ENCODE measurements at places on chromosomes 6 and 20.

DNA sequence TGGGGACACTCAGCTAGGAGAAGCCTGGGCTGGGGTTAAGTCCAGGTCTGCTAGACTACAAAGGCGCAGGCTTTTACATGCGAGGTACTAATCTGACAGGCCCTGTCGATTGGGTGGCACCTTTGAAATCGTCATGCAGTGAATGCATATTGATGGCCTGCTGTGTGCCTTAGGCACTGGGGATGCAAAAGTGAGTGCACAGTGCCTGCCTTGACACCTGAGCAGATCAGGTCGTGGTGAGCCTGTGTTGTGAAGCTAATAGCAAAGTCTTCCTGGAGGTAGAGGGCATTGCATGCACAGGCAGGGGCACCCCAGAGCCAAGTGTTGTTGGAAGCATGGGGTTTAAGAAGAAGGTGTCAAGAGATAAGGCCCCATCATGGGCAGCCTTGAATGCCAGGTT lies 16.9 kb downstream of the LRRC1 start:
- no peak for DNase-seq

DNA sequence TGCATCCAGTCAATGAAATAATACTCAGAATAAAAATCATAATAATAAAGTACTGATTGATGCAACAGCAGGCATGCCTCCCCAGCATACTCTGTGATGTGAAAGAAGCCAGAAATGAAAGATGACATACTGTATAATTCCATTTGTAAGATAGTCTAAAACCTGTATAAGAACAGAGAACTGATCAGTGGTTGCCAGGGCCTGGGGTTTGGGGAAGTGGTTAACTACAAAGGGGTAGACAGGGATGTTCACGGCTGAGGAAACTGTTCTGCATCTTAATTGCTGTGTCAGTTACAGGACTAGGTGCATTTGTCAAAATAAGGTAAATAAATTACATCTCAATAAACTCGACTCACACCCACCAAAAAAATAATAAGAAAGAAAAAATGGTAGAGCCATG lies 81.3 kb upstream of the BMP2 start:
- no peak for DNase-seq

GRCh38 chr6:111625099-111625416 lies 19.4 kb upstream of the TRAF3IP2 start:
- DNase-seq, result no peak

DNA sequence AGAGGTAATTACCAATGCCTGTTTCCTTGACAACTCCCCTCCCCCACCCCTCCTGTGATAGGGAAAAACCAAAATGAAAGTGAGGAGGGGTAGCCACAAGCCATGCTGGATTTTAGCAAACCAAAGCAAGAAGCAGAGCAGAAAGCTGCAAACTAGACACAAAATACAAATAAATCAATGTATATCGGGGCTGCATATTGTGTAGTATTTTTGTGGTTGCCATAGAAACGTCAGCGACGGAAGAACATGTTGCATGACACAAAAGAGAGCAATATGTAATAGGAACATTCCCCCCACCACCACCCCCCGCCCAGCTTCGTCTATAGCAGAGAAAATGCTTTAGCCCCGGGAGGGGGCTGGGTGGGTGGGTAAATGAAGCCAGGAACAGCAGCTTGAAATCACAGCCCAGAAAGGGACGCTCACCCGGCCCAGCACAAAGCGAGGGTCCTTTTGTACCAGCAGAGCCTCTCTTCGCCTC lies 548 bp downstream of the AGPAT4 start:
- DNase-seq, result peak; percentile 5

DNA sequence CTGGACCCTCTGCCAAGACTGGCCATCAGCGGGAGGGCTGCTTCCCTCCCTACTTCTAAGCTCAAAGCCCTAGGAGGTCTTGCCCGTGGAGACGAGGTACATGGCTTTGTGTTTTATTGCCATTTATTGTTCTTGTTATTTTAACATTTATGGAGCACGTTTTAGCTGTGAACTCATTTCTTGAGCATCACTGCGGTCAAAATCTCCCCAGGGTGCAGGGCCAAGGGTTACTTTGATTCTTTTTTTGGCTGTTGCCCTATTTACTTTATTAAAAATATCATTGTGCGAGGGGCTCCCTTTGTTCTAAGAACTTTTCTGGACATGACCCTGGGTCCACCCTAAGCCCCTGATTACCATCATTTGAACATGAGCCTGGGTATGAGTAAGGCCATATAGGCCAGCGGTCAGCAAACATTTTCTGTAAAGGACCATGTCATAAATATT lies 51.6 kb downstream of the EYA2 start:
- DNase-seq, result no peak

DNA sequence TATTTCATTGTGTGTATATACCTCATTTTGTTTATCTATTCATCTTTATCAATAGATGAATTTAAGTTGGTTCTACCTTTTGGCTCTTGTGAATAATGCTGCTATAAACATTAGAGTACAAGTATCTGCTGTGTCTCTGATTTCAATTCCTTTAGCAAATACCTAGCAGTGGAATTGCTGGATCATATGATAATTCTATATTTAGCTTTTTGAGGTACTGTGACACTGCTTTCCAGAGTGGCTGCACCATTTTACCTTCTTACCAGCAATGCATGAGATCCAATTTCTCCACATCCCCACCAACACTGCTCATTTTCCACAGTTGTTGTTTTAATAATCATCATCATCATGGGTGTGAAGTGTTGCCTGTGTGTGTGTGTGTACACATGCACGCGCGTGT lies 182.3 kb downstream of the MBOAT1 start:
- no peak for DNase-seq

GRCh38 chr6:167832497-167833395 lies 6.0 kb downstream of the AFDN start:
- no peak for DNase-seq

DNA sequence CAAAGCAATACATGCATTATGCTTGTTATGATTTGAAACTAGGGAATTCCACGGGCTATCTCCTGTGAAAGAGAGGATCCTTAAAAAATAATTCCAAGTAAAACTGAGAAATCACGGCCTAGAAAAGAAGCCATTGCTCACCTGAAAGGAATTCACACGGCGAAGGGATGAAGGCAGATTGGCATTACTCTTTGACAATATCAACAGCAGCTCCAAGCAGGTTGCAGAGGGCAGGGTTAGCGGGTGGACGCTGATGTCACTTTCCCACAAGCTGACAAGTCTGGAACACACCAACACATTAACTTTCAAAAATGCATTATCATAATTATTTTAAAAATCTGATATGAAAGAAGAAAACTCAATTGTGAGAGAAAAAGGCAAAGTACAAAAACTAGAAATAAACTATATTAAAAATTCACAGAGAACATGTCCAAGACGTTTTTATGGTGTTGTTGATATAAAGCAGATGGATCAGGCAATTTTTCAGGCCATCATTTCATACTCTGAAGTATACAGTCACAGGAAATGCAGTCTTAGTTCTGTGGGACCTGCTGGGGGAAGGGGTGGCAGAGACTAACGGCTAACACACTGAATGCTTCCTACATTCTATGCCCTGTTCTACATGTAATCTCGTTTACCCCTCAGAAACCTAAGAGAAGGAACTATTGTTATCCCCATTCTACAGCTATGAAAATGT lies 108.3 kb downstream of the UBE3D start:
- no peak for DNase-seq

DNA sequence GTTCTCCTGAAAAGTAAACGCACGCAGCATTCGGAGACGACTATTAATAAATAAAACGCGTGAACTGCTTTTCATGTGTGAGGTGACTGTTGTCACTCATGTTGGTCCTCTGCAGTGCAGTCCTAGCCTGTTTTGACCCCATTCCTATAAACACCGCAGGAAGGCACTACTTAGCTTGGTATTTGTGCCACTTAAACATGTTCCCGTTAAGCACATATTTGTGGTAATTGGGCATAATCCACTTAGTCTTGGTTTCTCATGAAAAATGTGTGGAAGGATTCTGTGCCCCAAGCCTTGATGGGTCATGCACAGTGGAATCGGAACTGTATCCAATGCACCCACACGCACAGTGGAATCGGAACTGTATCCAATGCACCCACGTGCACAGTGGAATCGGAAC lies 313.9 kb downstream of the THBS2 start:
- no peak for DNase-seq

DNA sequence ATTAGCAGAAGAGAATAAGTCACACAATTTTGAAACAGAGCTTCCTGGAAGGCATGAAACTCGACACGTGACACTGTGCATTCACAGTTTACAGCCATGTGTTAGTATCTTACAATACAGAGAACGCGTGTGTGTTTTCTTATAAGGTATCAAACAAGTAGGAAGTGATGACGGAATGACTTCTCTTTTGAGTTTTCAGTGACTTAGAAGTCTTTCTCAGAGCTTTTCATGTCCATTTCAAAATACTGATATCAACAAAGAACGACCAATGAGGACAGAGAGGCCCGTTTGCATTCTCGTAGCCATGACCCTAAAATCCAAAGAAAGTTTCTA lies 36.6 kb upstream of the DUSP22 start:
- DNase-seq, result no peak

DNA sequence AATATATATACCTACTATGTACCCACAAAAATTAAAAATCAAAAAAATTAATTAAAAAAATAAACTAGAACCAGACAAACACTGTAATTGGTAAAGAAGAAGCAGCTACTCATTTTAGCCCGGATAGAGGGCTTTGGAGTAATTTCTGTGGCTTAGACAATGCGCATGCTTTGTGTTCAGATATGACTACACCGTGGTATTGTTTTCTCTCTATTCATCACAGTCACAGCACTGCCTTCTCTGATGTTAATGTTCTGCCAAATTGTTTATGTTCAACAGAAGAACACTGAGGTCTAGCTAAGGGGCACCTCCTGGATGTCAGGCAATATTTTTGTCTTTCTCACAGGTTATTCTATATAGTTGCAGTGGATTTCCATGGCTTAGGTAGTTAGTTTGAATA lies 77.5 kb upstream of the GJE1 start:
- no peak for DNase-seq

DNA sequence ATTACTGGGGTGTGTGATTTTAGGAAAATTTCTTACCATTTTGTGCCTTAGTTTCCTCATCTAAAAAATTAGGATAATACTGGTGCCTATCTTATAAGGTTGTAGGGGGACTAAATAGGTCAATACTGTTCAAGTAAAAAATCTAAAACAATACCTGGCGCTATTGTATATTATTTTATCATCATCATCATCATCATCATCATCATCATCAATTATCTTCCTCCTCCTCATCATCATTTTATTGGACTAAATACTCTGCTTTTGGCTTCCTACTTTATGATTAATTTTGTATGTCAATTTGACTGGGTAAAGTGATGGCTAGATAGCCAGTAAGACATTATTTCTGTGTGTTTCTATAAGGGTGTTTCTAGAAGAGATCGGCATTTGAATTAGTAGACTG lies 435.5 kb downstream of the DHX35 start:
- DNase-seq, result no peak

DNA sequence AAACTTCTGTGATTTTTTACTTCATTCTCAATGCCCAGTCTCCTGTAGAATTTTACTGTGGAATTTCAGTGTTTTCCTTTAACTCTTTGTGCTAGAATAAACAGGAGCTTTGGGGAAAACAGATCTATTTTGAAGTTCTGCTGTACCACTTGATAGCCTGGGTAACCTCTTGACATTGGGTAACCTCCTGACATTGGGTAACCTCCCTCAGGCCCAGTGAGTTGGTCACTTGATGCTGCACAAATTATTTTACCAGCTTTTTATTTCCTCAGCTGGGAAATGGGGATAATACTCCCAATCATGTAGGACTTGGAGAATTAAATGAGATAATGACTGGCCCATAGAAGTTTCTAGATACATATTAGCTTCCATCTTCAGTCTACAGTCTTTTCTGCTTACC lies 137.3 kb upstream of the TOP1 start:
- no peak for DNase-seq

- no peak for DNase-seq
Measured at GRCh38 chr6:130070326-130070725, 51.9 kb downstream of the L3MBTL3 start.

GRCh38 chr20:19828232-19828631 lies 70.2 kb downstream of the RIN2 start:
- no peak for DNase-seq

- DNase-seq, result no peak
Measured at GRCh38 chr20:58010186-58010585, 218.3 kb downstream of the ANKRD60 start.

DNA sequence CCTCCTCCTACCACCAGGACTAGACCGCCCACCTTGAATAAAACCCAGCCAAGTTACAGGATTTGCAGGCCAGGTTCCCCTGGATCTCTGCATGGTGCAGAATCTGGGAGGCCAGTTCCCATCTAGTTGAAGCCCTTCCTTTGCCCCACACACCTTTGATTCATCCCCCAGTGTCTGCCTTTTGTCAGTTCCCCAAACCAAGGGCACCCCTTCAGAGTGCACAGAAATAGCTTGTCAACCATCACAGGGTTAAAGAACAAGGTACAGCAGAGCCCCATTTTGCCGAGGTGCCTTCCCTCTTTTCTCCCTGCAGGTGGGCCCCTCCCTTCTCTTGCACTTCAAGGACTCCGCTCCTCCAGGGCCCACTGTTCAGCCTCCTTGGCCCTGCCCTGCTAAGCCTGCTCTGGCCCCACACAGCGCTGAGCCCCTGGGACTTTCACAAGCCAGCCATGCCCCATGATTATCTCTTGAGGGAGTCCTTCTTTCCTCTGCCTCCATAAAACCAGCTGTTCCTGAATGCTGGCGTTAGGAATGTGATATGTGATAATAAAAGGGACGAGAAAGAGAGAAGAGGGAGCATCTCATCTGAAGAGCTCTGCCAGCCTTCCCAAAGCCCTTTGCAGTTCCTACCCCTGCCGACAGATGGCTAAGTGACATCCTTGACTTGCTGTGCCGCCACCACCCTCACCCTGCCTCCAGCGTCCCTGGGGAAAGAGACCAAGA lies 280.3 kb downstream of the CDC5L start:
- peak; percentile 12 for DNase-seq

- no peak for DNase-seq
Measured at GRCh38 chr6:151430886-151431285, 21.0 kb downstream of the RMND1 start.

DNA sequence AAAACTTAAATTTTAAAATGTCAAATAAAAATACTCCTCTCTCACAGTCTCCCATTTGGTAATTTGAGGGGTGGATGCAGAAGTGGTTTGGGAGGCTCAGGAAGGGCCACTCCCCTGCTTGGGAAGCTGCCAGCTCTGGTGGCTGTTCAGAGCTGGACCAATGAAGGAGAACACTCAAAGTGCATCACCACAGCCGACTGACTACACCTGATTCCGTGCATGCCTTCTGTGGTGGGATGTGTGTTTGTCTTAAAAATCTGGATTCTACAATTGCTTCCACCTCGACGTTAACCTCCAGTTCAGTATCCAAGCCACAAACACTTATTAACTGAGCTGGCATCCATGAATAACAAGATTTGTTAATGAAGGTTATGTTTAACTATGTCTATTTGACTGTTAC lies 137.3 kb downstream of the FOXC1 start:
- DNase-seq, result no peak

- no peak for DNase-seq
Measured at GRCh38 chr20:44651684-44652423, at the start of gene ADA. Gene ADA, minus strand, starts transcription at chr20:44651699. Its CDS starts 92 bp downstream, at chr20:44651607.
